ENCODE measurements at places on chromosomes 4 and X.

DNA sequence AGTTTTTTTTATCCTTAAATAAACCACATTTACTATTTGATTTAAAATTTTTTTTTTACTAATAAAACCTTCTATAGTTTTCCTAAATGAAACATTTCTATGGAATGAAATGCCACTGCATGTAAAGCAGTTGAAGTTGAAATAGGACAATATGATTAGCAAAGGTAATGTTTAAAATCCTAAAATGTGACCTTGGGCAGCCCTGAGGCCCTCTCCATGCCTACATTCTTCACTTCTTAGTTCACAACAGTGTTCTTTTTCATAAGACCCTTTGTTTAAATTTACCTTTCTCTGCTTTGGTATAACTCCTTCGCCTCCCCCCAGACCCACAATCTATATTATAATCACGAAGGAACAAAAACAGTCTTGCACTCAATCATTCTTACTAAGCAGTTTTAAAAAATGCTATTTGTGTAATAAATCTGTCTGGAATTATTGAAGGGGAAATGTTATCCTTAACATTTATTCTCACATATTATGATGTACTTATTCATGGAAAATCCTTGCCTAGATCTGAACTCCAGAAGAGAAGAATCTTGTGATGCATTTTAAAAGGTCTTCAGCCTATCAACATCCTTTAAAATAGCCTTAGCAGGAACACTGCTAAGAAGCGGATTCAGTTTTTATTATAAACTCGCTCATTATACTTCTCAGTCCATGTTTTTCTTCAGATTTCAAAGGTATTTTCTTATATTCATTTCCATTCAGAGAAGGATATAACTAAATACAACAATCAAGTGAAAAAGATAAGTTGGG, 124.6 kb upstream of the NAP1L5 start:
- DNase-seq, result no peak

DNA sequence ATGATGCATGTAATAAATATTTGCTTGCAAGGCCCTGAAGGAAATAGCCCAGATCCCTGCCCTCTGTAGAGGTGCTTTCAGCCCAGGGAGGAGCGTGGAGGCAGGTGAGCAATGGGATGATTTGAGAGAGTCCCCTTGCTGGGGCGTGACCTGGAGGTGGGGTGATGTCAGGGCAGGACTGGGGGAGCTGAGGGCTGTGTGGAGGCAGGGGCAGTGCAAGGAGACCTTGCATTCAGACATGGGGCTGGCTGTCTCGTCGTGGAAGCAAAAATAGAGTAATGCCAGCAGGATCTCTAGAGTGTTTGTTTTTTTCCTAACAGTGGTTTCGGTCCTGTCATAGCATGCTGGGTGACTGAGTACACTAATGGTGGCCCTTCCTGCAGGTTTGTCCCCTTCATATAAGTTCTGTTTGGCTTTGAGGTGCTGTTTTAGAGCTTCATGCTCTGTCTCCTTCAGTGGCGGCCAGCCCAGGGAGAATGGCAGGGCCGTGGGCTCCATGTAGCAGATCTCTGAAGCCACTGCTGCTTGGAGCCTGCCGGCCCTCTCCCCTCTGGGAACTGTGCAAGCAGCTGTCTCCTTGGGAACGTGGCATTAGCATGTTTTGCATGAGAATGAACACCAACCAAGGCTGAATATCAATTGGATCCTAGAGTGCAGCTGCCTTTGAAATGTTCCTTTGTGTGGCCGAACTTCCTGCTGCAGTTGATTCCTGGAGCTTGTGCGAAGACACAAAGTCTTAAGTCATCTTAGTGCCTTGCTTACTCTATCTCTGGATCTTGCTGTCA, 39.3 kb upstream of the CLDN34 start:
- no peak for DNase-seq

DNA sequence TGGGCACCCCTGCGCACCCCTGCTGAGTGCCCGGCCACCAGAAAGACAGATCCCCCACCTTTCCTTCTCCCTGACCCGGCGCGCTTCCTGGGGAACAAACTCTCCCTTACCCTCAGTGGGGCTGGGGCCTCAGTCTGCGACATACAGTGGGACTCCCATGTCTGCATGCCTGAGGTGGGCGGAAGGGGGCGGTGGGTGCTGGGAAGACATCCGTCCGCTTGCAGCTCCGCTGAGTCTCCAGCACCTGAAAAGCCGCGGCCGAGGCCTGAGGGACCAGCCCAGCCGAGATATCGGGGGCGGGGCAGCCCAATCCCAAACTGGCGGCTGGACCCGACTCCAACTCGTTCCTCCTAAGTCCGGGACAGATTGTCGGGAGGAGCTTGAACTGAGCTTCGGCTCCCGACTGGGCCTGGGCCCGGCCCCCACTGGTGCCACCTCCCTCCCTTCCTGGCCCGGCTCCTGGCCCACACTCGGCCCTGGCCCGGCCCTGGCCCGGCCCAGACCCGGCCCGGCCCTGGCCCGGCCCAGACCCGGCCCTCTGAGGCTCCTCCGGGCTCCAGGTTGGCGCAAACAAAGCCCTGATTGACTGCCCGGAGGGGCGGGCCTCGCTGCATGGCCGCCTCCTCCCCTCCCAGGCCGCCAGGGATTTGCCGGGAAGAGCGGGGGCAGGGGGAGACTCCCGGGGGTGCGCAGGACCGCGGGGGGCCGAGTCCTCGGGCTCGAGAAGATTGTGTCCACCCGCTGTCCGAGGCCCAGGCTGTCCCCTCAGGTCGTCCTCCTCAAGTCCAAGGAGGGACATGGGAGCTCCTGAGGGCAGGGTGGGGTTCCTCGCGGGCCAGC, 877 bp upstream of the SLC16A2 start:
- no peak for DNase-seq

DNA sequence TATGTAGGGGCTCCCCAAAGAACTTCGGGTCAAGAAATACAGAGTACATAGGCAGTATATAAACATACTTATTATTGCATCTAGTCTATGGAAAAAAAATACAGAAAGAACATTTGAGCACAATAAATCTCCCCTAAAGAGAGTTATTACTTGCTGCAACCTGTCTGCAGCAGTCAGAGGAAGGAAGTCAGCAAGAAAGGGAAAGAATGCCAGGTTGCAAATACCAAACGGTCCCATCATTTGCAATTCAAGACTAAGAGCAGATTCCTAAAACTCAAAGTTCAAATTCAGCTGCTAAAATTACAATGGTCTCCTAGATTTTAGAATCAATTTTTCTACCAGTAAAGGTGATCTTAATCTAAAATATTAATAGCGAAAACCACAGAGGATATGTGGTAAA, 236.2 kb upstream of the NUDT6 start:
- DNase-seq, result no peak

DNA sequence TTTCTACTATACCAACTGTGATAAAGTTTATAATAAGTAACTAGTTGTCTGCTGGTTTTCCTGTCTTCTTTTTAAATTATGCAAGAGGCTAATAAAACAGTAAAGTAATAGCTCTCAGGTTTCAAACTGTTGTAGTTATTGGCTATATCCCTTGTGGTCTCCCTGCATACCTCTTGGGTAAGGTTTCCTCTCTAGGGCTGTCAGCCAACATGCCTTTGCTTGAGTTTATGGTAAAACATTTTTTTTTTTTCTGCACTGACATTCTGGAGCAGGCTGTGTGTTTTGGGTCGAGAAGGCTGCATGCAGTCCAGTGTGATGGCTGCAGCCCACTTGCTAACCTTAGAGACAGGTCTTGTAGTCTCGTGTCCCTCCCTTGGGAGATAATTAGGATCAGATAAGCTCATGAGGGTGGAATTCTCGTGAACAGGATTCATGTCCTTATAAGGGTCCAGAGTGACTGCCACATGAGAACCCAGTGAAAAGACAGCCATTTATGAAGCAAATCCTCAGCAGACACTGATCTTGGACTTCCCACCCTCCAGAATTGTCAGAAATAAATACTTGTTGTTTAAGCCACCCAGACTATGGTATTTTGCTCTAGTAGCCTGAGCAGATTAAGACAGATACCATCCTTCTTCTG, 831.2 kb downstream of the CCSER1 start:
- DNase-seq, result no peak

GRCh38 chr4:87461281-87461700, 38.9 kb downstream of the NUDT9 start:
- DNase-seq, result no peak

All from activated effector memory CD4-positive, alpha-beta T cell treated with Interleukin-2 at 50 U/mL for 16 hours (primary cell).